ENCODE measurements at places on chromosomes 1 and 21.

GRCh38 chr1:155017041-155017945 lies 14.7 kb downstream of the ZBTB7B start:
- peak; percentile 85 for DNase-seq

GRCh38 chr1:96361271-96361856 lies 360.2 kb upstream of the PTBP2 start:
- DNase-seq: no peak

GRCh38 chr1:157380523-157380922 lies 171.8 kb downstream of the FCRL5 start:
- no peak for DNase-seq

DNA sequence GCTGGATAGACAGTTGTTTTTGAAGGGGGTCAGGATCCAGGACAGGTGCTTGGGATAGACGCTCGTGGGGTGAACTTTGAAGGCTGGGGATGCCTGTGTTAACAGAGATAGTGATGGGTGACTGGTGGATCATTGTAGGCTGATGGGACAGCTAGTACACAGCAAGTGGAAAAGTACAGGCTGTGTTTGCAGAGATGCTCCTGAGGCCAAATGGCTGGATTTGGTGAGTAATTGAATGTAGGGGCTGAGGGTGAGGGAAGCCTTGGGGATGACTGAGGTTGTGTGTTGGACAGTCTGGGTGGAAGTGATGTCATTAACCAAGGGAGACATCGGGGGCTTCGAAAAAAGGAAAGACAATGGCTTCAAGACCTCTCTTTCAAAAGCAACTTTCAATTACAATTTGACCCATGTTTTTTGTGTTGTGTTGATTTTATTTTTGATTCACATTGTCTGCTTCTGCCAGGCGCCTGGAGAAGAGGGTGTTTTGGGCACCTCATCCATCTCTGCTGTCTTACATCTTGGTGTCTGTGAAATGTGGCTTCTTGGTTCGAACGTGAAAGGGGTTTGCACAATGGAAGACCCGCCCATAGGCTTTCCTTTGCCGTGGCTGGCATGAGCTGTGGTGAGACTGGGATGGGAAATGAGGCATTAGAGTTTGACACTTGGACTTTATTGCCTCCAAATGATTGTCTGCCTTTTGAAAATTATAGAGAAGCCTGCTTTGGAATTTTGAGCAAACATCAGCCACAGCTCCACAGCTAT lies 147.5 kb downstream of the FOXD2 start:
- DNase-seq: no peak

- no peak for DNase-seq
These were observed 25.4 kb downstream of the SLC1A7 start for GRCh38 chr1:53116933-53117600.
